Stomach (tissue), 19 donors: ENCODE measurements at places on chromosomes 13 and 19. TPM values are rescaled to one million over a fixed set of nuclear protein-coding genes. Genes with fewer than 3 reads are reported as not detected.

- DNase-seq = peak; percentile 78
These were observed 15.1 kb upstream of the CEACAM4 start for GRCh38 chr19:41641879-41642485.

The ADGRE1 gene
- total RNA-seq = not detected

- DNase-seq = no peak
These were observed 10.9 kb upstream of the ADGRE5 start for GRCh38 chr19:14370169-14370939.

DNA sequence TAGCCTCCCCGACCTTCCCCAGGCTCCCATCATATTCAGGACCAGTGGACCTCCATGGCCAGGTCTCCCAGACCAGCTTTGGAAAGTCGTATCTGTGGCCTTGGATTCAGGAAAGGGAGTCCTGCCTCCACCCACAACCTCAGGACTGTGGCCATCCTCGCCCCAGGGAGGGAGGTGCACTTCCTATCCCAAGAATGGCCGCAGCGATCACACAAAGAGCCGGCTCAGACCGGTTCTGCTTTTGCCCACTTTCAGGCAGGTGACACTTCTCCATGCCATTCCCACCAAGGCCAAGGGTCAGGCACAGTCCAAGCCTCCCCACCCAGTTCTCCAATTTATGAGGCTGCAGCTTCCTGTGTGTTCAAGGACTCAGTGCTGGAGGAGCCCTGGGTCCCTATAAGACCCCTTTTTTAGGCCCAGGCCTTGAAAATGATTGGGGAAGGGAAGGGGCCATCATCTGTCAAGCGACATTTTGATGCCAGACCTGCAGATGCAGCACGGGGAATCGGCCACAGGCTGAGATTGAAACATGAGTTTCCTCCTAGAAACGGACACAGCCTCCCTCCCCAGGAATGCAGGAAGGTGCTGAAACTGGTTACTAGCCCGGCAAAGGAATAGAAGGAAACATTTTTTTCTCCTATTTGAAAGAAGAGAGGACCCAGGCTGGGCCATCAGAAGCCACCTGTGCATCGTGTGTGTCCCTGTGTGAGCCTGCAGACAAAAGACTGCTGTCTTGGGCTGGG lies 65.6 kb upstream of the USE1 start:
- DNase-seq = no peak

DNA sequence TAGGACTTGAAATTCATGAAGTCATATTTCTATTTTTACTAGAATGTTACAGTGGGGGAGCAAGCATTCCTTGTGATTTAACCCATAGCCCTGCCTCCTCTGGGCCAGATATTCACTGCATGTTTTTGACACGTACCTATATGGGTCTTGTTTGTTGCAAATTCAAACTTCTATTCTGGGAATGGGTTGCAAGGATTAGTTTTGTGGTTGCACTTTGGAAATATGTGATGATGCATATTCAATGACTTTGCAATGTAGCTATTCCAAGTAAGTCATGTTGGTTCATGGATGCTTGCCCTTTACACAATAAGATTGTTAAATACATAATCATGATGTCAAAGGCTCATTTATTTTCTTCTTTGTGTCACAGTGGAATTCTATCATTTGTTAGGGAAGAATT lies 440.8 kb downstream of the TDRD3 start:
- DNase-seq = peak; percentile 3

GRCh38 chr19:10419200-10419645 lies 1.1 kb upstream of the PDE4A start:
- DNase-seq = no peak

The RGL3 gene
- total RNA-seq = 454 TPM

The PSG1 gene
- not detected for total RNA-seq

The LENG9 gene
- 1.3 TPM for total RNA-seq

GRCh38 chr19:51660975-51661600 lies 14.5 kb upstream of the SIGLEC14 start:
- DNase-seq = peak; percentile 91

The KASH5 gene
- 0.37 TPM for total RNA-seq

- peak; percentile 60 for DNase-seq
These were observed 88.8 kb downstream of the GNG7 start for GRCh38 chr19:2613507-2614295.

The KIR3DL2 gene
- not detected for total RNA-seq

The ZNF737 gene
- 32.5 TPM for total RNA-seq

The ZNF440 gene
- total RNA-seq = 53.2 TPM

The SLC17A7 gene
- total RNA-seq = 1.1 TPM

DNA sequence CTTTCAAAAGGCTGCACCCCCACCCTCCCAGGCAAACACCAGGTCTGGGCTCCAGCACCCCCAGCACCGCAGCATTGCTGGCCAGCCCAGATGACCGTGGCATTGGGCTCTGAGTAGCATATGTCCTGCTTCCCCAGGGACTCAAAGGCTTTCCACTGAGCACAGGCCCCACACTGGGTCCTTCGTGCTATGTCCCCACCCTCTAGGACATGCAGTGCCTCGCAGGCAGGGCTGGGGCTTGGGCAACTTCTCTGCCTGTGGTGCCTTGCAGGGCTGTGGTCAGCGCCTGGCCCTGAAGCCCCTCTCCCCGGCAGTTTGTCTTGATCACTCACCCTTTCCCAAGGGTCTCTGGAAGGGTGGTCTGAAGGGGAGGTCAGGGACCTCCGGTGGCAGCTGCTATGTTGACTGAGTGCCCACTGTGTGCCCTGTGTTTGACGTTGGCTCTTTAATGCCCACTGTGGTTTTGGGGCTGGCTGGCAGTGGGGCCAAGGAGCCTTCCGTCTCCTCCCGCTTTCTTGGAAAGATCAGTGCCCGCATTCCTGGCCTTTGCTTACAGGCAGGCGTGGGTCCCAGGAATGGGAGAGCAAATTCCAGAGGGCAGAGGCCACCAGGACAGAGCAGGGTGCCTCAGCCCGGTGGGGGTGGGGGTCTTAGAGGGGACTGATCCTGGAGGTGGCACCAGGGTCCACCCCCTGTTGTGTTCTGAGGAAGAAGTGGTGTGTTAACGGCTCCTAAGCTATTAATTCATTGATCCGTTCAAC lies 20.3 kb upstream of the CRTC1 start:
- DNase-seq = no peak

DNA sequence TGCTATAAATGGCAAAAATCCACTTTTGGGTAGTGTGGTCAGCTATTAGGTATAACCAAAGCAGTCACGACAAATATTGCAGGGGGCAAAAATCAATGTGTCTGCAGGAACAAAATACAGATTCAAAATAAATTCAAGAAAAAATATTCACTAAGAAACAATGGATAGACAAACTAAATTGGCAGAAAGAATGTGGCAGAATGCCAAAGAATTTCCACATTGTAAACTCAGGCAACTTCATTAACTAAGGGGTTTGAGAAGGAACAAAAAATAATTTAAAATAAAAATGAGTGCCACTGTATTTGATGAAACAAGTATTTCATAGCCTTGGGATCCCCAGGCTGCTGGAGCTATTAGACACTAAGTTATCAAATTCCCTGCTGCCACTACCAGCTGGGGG lies 193.1 kb downstream of the VWA8 start:
- no peak for DNase-seq

GRCh38 chr19:4678881-4679790 lies 9.0 kb upstream of the MYDGF start:
- DNase-seq = peak; percentile 84

DNA sequence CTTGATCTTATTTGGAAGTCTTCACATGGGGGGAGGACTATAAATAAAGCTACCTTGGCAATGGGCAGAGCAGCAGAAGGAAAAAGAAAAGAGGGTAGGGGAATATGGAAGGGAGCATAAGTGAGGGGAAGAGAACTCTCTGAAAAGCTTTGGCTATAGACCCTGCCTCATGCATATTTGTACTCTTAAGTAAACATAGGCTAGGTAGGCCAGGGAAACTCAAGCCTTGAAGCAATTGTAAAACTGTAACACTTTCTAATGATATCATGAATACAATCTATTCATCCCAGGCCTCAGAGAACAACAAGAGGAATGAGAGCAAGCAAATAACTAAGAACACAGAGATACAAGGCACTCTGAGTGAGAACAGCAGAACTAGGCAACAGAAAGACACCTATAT lies 20.4 kb downstream of the MYCBP2 start:
- DNase-seq = no peak

- no peak for DNase-seq
These were observed 380.0 kb downstream of the KLF12 start for GRCh38 chr13:73754241-73754640.

DNA sequence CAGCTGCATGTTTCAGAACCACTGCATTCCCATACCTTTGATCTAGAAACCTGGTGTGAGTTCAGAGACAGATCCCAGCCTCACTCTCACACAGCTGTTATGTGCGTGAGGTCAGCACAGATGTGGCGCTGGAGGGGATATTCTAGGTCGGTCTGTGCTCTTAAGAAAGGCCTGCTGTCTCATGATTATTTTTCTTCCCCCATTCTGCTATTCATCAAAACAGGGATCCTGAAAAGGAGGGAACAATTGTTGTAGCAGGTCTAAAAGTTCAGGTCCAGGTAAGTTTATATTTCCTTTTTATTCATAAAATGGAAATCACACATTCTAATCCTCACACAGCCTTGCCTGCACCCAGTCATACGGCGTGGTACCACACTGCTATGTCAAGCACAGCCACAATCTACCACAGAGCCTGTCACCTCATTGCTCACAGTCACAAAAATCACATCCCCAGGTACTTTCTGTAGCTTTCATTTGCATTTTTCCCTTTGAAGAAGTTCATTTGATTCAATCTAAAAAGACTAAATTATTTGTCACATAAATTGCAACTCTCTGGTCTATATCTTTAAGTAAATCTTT lies 867 bp downstream of the ZNF546 start:
- no peak for DNase-seq

The FFAR2 gene
- 1.4 TPM for total RNA-seq

The ATP1A3 gene
- total RNA-seq = not detected
